ENCODE measurements at places on chromosomes 6 and 20.

- peak; percentile 73 for DNase-seq
These were observed 408.1 kb upstream of the MARCKS start for GRCh38 chr6:113449051-113449450.

DNA sequence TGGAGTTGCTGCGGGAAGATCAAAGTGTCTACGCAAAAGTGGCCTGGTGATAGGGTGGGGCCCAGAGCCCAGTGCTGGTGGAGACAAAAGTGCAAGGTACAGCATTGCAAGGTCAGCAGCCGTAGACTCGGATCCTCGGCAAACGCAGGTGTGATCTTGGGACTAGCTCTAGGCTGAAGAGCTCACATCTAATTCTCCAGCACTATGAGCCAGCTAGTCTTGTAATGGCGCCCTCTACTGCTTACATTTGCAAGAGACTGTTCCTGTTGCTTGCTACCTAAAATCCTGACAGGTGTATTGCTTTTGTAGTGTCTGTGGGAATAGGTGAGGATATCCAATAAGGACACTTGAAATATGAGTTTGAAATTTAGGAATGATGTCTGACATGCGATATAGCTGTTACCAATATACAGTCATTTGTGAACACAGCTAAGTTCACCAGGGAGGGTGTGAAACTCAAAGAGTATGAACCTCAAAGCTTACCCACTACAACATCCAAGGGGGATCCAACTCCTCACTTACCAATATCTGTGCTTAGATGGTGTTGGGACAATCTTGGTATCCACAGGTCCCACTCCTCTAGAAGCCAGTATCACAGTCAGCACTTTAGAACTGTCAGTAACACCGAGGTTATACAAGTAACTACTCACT lies 58.4 kb downstream of the PDE7B start:
- DNase-seq = no peak

- DNase-seq = peak; percentile 16
These were observed 906 bp upstream of the PDE10A start for GRCh38 chr6:165663736-165664558.

DNA sequence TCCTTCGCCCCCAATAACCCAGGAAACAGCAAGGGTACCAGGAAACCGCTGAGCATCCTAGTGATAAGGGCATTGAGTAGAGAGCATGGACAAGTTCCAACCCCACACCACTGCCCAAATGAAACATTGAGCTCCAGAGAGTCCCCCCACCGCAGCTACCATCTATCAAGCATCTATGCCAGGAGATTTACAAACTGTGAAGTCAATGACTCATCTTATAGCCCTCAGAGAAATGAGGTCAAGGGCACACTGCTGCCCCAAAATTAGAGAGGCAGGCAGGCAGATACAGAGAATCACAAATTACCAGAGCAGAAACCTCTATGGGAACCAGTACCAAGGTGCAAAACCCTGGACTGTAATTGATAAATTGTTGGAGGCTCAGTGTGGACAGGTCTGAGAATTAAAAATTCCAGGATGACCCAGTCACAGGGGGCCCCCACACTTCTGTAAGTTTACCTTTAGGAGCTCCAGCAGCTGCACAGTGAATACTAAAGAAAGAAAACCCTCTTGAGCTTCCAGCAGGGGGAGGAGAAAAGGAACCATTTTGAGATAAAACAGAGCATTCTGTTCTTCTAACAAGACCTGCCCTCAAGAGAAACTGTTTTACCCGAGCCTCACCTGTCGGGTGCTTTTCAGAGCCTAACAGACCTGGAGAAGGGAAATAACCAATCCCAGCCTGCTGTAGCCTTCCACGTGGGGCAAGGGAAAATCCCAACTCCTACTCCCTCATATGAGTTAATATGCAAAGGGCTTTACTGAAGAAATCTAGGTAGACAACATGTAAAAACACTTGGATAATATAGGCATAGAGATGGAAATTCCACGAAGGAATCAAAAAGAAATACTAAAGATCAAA lies 118.0 kb upstream of the ARID1B start:
- peak; percentile 52 for DNase-seq

GRCh38 chr6:3398165-3398562 lies 58.7 kb downstream of the SLC22A23 start:
- no peak for DNase-seq

GRCh38 chr6:12348530-12349511 lies 58.7 kb downstream of the EDN1 start:
- peak; percentile 88 for DNase-seq

DNA sequence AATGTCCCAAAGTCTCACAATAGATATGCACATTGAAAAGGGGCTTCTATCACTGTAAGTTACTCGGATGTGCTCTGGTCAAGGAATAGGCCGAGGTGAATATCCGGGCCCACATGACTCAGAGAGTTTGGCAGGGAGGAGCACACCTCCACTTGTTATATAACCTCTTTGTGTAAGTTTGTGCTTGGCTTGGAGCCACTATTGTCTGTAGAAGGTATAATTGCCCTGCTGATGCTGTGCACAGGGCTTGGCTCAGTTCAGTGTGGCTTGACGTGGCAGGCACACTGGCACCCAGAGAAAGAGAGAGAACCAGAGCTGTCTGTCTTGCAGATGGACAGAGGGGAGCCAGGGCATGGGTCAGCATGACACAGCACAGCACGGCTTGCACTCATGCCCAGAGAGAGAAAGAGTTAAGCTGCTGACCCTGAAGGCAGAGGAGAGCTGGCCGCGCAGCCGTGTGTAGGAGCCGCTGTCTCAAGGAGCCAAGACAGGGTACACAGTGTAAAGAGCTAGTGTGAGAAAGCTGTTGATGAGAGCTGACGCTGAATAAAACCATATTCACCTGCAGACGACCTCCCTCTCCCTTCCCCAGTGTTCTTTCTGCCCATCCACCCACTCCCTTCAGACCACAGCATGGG lies 482.5 kb downstream of the C6orf118 start:
- DNase-seq = peak; percentile 35

DNA sequence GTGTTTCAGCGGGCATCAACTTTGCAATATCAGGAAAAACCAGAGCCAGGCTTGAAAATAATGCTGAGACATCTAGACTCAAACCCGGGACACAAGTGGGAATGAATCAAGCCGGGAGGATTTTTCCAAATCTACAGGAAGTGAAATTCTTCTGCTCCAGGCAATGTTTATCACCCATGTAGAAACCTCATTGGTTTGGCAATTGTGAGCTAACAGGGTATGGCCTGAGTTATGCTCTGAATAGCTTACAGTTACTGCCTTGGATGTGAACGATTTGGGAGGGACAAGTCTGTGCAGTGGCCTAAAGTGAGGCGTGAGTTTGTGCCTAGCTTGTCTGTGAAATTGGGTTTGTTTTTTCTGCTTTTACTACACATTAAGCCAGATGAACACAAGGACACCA lies 87.4 kb downstream of the PCSK2 start:
- DNase-seq = no peak

DNA sequence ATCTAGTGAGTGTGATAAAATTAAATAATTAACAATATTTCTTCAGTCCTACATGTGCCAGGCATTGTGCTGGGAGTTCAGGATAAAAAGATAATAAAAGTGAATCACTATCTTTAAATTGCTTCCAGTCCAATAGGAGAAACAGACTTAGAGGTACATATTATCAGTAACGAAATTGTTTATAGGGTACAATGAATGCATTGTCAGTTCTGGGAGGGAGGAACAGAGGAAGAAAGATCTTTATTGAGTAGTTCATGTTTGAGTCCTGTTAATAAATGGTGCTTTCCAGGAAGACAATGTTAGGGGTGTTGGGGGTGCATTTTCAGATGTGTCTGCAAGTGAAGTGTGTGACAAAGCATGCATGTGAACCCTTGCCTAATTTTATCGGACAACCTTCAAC lies 183.1 kb downstream of the OGFRL1 start:
- DNase-seq = no peak
